ENCODE measurements at places on chromosomes 2 and 18.
A peak's percentile ranks its signal among the peaks of the same experiment; 100 is the strongest.

GRCh38 chr2:186496401-186496800, 10.3 kb downstream of the ZC3H15 start:
- no peak for DNase-seq

DNA sequence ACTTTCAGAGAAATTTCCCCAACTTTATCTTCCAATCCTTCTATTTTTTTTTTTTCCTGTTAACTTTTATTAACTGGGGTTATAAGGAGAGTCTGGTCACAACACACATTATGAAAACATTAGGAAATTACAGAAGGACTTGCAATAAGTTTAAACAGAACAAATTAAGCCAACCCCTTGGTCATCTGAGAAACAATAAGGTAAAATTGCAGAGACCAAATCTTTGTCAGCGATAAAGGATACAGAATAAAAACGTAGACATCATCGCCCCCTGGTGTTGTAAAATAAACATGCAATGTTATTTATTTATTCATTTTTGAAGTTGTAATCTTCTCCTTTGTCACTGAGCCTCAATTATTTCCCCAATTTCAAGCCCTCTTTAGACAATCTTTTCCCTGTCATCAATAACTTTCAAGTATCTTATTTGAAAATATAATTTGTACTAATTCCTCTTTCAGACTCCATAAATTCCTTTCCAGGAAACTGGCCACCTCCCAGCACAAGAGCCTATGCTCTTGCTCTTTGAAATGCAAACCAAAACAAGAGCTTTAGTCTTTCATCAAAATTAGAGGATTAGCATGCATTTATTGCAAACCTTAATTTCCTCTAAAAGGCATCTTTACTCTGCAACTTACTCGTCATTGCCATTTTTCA, 19.5 kb downstream of the G6PC2 start:
- DNase-seq = no peak

GRCh38 chr2:13504808-13505207, 788.1 kb downstream of the TRIB2 start:
- DNase-seq = no peak

GRCh38 chr2:112749755-112750559, 14.5 kb downstream of the CKAP2L start:
- DNase-seq = peak; percentile 63

- peak; percentile 45 for DNase-seq
These were observed 116.0 kb upstream of the RAB27B start for GRCh38 chr18:54712306-54712705.

DNA sequence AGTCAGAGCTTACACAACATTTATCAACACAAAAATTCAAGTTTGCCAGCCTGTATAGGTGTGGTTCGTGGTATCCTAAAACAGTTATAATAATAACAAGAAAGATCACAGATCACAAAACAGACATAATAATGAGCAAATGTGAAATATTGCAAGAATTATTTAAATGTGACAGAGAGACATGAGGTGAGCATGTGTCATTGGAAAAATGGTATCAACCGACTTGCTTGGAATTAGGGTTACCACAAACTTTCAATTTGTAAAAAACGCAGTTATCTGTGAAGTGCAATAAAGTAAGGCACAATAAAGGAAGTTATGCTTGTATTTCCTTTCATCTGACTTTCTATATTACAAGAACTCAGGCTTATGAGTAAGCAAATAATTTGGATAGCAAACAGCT, 116.8 kb downstream of the IKZF2 start:
- no peak for DNase-seq

DNA sequence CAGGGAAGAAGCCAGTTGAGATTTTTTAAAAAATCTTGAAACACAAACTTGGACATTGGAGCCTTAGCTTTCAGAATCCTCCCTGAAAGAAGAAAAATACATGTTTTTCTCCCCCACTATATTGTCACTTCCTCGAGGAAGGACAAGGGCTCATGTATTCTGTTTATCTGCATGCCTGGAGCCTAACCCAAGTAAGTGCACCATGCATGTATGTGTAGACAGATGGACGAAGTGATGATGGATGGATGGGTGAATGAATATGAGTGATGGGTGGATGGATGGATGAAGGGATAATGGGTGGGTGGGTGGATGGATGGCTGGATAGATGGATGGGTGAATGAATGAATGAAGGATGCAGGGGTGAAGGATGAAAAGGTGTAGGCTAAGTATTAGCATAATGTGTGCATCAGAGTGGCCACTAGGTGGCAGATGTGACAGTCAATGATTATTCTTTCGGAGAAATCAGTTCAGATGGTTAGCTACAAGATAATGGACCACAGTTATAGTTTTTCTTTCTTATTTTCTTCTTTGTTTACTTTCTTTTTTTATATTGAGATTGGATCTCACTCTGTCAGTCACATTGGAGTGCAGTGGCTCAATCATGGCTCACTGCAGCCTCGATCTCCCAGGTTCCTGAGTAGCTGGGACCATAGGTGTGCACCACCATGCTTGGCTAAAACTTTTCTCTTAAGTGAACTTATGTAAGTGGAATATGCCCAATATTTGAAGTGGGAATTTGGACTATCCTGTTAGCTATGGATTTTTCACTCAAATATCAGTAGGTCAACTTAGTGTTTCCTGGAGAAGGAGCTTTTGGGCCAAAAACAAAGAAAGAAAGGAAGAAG, 18.5 kb upstream of the CCDC93 start:
- peak; percentile 23 for DNase-seq

- DNase-seq = no peak
These were observed 259.5 kb downstream of the MREG start for GRCh38 chr2:215753808-215754207.

- DNase-seq = peak; percentile 82
These were observed 7.0 kb downstream of the ASIC4 start for GRCh38 chr2:219521066-219521880.

DNA sequence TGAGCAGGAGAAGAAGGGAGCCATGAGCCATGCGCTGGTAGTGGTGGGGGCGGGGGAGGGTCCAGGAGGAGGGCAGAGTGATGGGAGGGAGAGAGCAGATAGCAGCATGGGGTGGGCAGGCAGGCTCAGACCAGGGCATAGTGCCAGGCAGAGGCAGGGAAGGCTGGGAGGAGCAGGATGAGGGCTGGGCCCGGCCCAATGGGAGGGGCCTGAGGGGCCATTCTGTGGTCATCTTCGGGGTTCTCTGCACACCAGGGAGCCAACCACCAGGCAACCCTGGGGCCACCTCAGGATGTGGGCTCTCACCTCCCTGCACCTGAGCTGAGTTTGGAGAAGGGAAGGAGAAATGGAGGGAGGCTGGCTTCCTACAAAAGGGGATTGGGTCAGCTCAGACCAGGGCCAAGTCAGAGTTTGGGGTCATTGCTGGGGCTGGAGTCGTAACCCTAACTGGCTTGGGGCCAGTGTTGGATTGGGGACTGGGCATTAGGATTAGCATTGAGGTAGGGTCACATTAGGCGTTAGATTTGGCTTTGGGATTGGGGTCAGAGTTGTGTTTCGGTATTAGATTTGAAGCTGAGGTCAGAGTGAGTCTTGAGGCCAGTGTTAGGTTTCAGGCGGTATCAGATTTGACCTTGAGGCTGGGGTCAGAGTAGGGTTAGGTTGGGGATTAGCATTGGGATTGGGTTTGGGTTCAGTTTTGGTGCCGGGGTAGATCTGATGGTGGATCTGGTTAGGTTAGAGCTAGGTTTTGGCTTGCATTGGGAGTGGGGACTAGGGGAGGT, 11.2 kb downstream of the VIL1 start:
- DNase-seq = no peak

DNA sequence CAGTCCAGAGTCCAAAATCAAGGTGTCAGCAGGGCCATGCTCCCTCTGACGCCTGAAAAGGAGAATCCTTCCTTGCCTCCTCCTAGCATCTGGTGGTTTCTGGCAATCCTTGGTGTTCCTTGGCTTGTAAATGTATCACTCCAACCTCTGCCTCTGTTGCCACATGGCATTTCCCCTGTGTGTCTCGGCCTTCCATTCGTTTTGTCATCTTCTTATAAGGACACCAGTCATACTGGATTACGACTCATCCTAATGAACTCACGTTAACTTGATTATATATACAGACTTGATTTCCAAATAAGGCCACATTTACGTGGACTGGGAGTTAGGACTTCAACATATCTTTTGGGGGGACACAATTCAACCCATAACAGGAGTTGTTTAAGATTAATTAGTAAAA, 15.8 kb downstream of the PMAIP1 start:
- DNase-seq = no peak

DNA sequence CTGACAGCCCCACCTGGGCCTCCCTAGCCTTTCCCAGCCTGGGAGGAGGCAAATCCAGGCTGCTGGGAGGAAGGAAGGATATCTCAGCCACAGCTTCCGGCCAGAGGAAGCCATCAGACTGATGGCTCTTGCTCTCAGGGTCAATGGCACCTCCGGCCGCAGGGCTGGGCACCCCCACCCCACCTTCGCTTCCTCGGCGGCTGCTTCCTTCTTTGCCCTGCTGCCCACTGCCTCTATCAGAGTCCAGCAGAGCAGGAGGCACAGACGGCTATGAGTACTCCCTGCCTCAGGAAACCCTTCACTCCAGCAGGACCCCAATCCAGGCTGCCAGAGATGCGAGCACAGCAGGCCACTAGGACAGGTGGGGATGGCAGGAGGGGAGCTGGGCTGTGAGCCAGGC, 3.3 kb downstream of the SEMA4C start:
- no peak for DNase-seq

GRCh38 chr2:137187216-137187615, 421.9 kb downstream of the THSD7B start:
- no peak for DNase-seq

DNA sequence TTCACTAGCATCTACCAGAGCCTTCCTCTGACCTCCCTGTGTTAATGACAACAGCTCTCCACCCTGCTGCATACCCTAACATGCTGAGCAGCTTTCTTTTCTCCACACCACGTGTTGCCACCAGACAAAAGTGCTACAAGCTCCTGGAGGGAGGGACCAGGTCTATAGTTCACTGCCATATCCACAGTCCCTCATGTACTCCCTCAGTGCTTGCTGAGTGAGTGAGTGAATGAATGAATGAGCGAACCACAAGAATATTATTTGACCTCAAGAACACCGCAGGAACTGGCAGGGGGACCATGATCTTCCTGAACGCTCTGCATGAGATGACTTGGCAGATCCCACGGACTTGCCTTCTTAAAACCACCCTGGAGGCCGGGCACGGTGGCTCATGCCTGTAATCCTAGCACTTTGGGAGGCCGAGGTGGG, 47.4 kb upstream of the CAB39 start:
- DNase-seq = no peak

DNA sequence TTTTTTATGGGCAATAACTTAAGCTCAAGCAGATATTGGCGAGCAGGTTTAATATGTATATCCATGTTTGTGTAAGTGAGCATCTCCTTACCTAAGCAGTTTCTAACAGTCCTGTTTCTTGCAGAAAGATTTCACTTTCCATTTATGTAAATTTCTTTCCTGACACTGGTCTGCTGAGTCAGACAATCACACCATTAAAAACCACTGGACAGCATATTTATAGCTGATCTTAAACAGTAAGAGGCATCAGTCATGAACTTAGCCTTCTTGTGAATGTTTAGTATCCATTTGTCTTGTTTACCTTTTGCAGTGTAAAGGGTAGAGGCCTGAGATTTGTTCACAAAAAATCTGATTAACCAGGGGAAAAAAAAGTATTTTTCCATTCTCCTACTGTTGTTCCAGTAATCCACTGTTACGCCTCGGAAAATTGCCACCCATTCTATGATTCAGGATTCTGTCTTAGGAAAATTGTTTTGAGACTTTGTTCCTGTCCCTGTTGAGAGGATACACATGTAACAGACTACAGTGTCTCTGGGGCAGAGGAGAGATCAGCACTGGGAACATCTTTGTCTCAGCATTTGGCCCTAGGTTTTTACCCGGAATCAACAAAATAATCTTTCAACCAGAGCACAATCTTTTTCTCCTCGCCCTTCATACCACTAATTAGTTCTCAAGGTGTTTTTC, 521.0 kb upstream of the NRP2 start:
- no peak for DNase-seq

DNA sequence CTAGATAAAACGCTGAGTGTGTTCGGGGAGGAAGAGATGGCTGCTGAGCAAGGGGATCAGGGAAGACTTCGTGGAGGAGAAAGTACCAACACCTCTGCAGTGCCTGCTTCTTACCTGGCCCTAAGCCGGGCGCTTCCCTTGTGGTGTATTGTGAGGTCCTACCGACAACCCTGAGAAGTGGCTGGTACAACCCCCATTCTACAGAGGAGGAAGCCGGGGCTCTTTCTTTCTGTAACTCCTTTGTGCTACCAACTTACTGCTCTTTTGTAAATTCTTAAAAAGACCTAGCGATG, 96.9 kb downstream of the ARMC9 start:
- DNase-seq = no peak

DNA sequence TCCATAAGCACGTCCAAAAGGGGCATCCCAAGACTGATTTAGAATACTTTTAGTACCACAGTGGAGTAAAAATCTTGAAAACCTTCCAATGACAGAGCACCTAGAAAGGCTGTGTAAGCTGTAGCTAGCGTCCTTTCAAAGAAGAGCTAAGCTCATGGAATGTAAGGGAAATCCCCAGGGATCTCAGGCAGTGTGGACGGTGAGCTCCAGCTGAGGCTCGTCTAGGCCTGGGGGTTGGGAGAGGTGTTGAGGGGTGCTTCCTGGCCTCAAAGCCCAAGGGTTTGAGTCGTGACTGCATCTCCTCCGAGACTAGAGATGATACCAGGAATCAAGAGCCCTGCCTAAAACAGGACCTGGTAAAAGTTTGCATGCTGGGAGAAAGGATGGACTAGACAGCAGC, 7.6 kb downstream of the CTIF start:
- DNase-seq = peak; percentile 52

DNA sequence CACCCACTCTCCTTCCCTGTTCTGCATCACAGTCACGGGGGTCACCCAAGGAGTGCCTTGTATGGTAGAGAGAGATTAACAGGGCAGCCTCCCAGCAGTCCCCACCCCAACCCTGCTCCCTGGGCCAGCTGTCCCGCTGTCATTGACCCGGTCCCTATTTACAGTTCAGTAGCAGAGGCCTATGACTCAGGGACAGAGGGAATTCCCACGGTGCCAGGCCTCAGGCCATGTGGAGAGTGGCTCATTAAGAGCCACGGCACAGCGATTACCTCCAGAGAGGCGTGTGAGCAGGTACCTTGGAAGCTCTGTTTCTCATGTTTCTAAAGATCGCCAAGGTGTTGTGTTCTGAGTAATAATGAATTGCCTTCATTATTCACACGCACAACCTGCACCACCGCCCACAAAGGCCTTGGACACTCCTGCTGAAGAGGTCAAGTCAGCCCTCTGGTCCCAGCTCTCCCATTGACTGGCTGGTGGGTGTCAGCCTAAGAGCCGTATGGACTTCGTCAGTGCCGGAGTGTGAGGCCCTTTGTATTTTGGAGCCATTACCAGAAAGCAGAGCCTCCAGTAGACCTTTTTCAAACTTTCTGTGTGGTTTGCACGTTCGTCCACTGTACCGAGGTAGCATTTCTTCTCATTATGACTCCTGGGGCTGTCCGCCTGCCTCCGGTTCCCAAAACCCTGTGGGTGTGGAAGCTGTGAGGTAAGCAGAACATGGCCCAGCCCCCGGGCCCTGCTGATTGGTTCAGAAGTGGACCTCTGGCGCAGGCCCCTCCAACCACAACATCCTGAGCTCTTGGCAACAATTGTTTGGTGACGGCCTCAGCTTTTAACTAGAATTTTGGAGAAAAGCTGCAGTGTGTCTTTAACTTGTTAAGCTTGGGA, 47.0 kb downstream of the SERTAD2 start:
- DNase-seq = peak; percentile 71
